ENCODE measurements at places on chromosomes 6 and 20.

DNA sequence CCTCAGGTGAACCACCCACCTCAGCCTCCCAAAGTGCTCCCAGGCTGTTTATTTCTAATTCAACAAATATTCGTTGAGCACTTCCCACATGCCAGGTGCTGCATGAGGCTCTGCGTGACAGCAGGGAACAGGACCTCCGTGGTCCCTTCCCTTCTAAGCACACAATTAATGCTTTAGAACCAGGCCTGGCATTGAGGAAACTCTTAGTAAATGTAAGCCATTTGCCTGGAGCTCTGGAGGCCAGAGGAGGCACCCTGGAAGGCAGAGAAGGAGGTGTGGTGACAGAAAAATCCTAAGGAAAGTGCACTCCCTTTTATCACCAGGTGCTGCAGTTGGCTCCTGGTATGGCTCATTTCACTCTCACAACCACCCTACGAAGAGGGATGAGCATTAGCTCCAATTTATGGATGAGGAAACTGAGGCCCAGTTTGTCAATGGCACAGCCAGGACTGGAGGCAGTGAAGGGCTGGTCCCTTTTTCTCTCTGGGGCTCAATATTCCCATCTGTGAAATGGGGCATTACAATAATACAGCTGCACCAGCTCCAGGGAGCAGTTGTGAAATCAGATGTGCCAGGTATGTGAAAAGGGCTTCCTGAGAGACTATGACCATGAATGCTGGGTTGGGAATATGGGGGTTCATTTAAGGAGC is 8.1 kb upstream of the ID1 start:
- DNase-seq: no peak

DNA sequence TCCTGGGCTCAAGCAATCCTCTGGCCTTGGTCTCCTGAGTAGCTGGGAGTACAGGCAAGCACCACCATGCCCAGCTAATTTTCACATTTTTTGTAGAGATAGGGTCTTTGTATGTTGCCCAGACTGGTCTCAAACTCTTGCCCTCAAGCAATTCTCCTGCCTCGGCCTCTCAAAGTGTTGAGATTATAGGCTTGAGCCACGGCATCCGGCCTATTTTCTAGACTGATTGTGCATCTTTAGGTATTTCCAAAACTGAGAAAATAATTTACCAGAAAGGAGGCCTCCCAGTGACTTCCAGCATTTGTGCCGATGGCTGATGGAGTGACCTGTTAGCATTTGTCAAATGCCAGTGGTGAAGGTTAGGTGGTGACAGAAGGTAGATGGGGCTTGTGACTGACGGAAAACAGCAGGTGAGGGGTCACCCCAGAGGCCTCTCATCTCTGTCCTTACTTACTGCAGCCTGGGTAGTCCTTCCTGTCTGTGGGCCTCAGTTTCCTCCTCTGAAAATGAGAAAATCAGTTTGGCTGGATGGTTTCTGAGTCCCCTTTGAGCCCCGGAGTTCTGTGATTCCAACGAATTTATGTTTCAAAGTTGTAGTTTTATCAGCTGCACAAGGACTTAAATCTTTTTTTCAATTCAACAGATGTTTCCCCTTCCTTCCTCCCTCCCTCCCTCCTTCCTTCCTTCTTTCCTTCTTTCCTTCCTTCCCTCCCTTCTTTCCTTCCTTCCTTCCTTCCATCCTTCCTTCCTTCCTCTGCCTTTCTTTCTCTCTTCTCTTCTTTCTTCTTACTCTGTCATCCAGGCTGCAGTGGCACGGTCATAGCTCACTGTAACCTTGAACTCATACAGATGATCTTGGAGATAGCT is 53.5 kb downstream of the TGM2 start:
- DNase-seq: no peak

GRCh38 chr6:2363211-2363610 is 117.8 kb upstream of the GMDS start:
- no peak for DNase-seq

GRCh38 chr6:106495014-106495413 is 134.3 kb downstream of the RTN4IP1 start:
- no peak for DNase-seq

- no peak for DNase-seq
These were observed 26.3 kb downstream of the WFDC3 start for GRCh38 chr20:45765307-45765875.

DNA sequence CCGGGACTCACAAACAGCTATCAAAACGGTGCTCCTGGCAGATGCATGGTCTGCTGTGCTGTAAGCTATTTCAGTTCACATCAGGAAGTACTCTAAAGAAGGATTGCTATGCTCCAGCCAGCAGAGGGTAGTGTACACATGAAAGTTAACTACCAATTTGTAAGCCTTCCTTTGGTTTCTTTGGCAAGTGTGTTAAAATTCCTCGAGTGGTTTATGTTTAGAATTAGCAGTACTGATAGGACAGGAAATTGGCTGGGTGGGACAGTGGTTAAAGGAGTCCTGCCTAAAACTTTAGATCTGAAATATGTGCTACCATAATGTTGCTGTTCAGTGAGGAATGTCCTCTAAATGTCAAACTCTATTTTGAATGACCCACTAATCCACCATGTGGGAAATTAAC is 47.4 kb downstream of the TRMT11 start:
- DNase-seq: peak; percentile 82

DNA sequence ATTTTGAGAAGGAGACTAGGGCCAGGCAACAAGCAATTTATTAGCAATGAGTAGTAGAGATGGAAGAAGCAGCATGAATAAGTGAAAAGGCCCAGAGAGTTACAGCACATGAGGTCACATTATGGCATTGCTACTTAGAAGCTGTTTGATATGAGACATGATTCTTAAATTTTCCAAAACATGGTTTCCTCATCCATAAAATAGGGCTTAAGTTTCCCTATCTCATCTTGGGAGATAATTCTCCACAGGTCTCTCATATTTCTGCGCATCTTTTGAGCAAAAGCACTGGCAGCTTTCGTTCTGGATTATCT is 656.1 kb downstream of the EPHA7 start:
- no peak for DNase-seq

- peak; percentile 69 for DNase-seq
These were observed 995 bp upstream of the GSTA4 start for GRCh38 chr6:52995913-52996645.

DNA sequence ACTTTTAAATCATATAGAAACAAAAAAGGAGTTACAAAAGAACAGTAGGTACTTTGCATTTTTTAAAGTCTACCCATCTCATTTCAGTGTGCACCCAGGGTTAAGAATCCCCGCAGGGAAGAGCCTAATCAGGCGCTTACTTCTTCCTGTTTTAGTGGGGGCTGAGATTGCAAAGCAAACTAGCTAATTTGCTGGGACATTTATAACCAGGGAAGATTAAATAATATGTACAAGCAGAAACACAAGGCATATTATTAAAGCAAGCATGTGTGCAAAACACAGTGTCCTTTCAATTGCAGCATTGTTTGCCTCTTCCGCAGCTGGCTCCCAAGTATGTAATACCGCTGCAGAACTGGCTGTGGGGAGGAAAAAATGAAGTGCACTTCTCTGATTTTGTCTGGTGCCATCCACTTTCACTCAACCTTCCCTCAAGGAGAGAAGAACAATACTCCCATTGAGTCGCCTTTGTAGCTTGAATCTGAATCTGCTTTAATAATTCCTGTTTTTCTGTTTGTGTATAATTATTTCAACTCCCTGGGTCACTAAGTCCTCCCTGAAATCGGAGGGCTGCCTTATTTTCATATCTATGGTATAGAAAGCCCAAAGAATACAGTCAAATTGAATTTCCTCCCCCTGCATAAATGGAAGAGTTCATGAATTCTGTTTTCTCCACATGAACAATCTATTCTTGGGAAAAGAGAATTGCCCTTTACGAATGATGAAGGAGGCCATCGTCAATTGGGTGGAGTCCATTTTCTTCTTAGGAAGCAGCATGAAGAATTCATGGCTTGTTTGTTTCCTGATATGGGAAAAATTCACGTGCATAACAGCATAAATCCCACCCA is 23.3 kb upstream of the BCAS1 start:
- DNase-seq: no peak

DNA sequence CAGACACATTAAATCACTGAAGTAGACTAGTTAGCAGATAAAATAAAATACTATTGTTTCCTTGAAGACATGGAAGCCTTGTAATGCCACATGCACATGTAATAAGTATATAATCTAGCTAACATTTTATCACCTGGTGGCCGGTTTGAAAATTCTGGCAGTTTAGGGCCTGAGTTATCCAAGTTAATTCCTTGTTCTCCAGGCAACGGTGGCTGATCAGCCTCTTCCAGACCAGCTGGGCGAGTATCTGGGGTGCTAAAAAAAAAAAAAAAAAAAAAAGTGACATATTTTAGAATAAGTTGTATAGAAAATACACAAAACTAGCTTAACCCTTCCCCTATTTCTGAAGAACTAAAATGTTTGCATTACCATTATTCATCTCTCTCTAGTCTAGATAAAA is 42.5 kb downstream of the TP53INP2 start:
- DNase-seq: no peak

- DNase-seq: no peak
These were observed 183.3 kb downstream of the NKAIN2 start for GRCh38 chr6:123986938-123987337.

DNA sequence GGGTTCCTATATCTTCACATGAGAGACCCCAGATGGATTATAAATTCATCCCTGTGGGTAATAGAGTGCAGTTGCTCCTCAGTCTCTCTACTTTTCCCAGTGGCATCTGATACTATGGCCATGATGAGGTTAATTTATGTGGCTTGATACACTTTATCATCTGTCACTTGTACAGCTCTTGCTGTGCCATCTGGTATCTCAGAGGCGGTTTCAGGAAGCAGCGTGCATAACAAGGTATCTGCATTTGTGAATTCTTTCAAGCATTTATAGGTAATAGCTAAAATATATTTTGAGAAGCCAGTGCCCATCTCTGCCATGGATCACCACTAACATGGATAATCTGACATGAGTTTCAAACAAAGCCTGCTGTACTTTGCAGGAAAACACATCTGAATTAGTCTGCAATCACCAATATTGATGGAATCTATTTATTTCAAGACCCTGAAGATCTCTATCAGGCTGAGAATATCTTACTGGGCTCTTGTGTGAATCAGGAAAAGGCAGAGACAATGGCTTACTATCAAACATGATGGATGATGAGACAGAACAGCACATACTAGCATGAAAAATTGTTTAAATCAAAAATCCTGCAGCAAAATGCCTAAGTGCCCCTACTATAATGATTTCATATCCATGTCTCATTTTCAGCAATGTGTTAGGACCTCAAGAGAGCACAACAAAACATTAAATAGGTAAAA is 548.7 kb upstream of the MAP3K7 start:
- no peak for DNase-seq

GRCh38 chr20:59160389-59161115 is 3.1 kb upstream of the ZNF831 start:
- no peak for DNase-seq

GRCh38 chr6:116290799-116291198 is 11.1 kb upstream of the TSPYL1 start:
- DNase-seq: no peak

DNA sequence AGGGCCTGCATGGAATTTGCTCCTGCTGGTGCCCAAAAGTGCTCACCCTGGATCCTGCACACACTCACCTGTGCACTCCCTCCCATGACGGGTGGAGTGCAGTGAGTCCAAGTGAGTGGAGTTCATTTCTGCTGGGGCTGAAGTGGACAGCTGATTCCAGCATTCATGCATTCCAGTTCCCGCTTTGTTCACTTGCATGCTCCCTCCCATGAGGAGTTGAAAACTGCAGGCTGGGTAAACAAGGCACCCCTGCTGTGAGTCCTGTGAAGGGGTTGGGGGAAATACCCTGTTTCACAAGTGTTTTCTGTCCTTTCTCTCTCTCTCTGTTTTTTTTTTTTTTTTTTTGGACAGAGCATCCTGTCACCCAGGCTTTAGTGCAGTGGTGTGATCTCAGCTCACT is 454.1 kb upstream of the NOX3 start:
- DNase-seq: no peak

DNA sequence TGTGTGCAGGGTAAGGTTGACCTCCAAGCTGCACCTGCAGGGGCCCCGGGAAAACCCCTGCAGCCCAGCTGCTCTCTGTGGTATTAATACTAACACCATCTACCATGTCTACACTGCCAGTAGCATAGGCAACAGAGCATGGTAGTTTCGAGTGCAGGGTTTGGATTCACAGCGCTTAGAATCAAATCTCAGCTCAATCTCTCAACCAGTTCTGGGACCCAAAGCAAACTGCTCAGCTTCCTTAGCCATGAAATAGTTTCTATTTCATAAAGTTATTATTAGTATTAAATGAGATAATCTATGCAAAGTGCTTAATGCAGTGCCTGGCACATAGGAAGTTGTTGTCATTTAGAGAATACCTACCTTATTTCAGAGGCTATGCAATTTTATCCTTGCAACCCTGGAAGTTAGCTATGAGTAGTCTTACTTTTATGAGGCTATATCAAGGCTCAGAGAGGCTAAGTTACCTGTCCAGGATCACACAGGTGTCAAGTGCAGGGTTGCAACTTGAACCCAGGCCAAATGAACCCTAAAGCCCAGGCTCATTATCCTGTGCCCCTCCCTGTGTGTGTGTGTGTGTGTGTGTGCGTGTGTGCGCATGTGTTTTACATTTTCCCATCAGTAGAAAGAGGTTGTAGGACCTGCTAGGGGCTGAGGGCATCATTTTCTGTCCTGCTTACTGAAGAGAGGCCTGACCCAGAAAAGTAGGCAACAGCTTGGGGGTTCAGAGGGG is 27.6 kb upstream of the MRPS18A start:
- no peak for DNase-seq

DNA sequence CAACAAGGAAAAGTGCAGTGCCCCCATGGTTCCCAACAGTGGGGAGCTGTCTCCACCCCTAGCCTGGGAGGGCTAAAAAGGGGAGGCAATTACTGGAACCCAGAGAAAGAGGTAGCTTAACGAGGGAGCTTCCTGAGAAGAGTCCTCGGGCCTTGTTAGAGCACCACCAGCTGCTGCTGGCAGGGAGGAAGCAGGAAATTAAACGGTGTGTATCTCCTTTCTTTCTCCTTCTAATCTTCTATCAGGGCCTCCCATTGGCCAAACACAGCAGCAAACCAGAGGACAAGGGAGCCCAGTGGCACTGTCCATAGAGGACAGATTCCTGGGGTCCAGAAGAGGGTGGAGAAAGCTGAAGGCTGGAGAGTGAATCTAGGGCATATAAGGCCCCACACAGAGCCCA is 7.6 kb upstream of the BTN2A2 start:
- no peak for DNase-seq

DNA sequence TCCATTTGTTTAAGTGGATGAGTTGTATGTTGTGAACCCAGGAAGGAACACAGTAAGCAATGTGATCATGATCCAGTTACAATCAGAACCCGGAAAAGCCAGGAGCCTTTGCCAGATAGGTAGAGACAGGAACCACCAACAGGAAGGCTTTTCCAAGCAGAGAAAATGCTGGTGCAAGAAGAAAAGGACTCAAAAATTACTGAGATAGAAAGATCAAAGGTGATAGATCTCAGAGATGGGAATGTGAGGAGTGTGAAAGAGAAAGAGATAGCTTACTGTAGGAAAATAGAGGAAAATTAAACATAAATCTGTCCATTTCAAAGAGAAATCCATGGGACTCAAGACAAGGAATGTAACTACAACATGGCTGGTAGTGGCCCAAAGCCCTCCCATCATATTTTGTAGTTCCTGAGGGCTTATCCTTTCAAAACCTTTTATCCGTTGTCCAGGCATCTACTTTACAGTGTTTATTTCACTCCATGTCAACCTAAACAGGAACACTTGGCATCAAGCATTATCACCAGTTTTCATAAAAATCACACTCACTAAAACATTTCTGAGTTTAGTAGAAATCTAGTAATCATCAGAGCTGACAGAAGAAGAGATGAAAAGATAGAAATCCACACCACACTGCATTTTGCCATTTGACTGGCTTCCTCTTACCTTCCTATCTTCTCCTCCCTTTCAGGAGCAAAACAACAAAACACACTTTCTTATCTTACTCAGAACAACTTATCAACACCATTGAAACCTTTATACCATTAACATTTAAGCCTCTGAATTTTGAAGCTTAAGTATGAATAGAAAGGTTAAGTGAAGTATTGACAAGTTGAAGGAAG is 44.5 kb upstream of the STXBP5 start:
- no peak for DNase-seq
